ENCODE measurements at places on chromosomes 3 and 15.

DNA sequence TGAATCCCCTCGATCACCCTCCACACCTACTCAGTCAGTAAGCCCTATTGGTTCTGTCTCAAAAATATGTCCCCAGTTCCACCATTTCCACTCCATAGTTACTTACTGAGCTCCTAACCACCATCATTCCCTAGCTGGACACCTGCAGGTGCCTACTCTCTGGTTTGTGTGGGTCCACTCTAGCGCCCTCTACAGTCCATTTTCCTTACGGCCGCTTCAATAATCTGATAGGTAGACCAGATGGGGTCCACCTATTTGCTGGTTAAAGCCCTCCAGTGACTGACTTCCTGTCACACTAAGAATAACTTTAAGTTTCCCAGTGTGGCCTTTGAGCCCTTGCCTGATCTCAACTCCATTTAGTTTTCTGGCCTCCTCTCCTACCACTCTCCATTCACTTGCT is 5.0 kb downstream of the GXYLT2 start:
- no peak overlapping the region for H3K4me3 ChIP-seq
- no peaks in the 10 kb centered on the region for H3K36me3 ChIP-seq
- peaks cover 13% of the 10 kb centered on the region for H3K27me3 ChIP-seq
- DNase-seq: no peak
- H3K4me1 ChIP-seq: peaks cover 56% of the 10 kb centered on the region

- no peak overlapping the region for H3K27ac ChIP-seq
- H3K36me3 ChIP-seq: no peaks in the 10 kb centered on the region
- no peak for DNase-seq
Measured at GRCh38 chr15:51634591-51635198, 12.1 kb upstream of the DMXL2 start.

GRCh38 chr3:18082551-18083272 is 340.3 kb upstream of the TBC1D5 start:
- H3K27ac ChIP-seq: peak overlapping the region; percentile 67
- H3K4me3 ChIP-seq: no peak overlapping the region
- H3K4me1 ChIP-seq: peaks cover 63% of the 10 kb centered on the region
- peaks cover 2% of the 10 kb centered on the region for H3K36me3 ChIP-seq

DNA sequence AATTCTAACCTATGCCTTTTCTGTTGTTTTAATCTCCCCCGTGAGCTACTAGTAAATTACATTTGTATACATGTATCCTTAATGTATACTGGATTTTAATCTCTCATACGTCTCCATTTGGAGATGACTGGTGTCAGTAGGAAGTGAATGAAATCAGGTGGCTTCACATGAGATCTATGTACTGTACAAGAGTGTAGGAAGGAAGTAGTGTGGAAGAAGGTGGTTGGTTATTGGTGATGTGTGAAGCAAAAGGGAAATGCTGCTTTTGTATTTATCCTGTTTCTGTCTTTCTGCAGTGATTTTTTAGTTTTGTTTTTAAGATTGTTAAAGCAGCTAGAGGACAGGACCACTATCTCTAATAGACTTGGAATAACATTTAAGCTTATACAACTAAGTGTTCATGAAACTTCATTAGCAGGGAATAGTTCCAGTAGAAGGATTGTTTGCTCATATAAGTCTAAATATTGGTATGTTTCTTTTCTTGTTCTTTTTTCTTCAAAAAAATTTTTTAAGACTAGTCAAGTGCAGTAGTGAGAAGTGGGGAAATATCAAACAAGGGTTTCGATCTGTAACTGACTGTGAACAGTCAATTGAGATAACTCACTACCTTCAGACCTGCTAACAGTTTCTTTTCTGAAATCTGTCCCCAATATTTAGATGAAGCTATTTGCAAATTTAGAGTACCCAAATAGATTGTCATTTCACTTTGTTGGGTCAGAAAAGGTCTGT is 15.3 kb downstream of the SNX1 start:
- no peak for DNase-seq
- no peaks in the 10 kb centered on the region for H3K4me1 ChIP-seq
- H3K36me3 ChIP-seq: peaks cover 12% of the 10 kb centered on the region
- H3K27ac ChIP-seq: no peak overlapping the region

DNA sequence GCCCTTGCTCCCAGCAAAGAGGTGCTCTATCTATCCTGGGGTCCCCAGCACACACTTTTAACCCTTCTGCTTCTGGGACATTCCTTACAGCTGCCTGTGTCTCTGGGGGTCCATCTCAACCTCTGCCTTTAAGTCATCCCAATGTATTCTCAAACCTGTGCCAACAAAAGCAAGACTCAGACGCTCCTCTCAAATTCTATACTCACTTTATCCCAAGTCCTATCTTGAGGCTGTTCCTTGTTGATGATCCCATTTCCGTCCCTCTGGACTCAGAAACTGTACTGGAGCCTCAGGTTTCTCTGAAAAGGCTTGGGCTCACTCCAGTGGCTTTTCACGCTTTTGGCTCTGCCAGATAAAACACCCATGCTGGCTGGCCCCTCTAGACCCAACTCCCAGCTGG is 69.7 kb downstream of the XXYLT1 start:
- peaks cover 25% of the 10 kb centered on the region for H3K4me1 ChIP-seq
- no peak for DNase-seq
- H3K27ac ChIP-seq: no peak overlapping the region
- H3K27me3 ChIP-seq: no peaks in the 10 kb centered on the region

DNA sequence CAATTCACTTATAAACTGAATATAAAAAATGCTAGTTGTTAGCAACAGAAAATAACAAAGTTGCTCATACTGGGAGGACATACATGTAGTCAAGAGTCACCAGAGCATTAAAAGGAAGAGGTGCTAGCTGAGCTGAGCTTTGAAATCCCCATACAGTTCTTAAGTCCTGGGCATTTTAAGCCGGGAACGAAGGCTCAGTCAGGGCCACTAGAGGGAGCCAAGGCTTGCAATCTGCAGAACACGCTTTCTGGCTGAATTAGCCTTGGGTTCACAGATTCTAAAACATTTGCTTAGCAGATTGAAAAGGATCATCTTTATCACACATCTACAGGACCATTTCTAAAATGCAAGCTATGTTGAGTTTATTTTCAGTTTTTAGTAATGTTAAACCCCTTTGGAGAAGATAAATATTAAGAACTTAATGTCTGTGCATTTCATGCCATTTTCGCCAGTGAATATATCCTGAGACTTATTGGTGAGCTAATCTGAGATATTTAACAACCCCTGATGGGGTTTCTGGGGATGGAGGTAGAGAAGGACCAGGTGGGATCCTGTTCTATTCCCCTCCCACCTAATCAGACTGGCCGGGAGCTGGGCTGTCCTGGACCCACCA is 26.3 kb upstream of the MNS1 start:
- no peak overlapping the region for H3K4me3 ChIP-seq
- no peaks in the 10 kb centered on the region for H3K36me3 ChIP-seq
- H3K4me1 ChIP-seq: no peaks in the 10 kb centered on the region
- DNase-seq: peak; percentile 69
- no peak overlapping the region for H3K27ac ChIP-seq

GRCh38 chr3:182895513-182896112 is 84.7 kb downstream of the DCUN1D1 start:
- no peaks in the 10 kb centered on the region for H3K27me3 ChIP-seq
- H3K4me3 ChIP-seq: no peak overlapping the region
- no peaks in the 10 kb centered on the region for H3K4me1 ChIP-seq
- no peak for DNase-seq
- peaks cover 39% of the 10 kb centered on the region for H3K36me3 ChIP-seq
- H3K27ac ChIP-seq: no peak overlapping the region

GRCh38 chr3:187490366-187490765 is 122.2 kb downstream of the RTP4 start:
- peaks cover 2% of the 10 kb centered on the region for H3K27me3 ChIP-seq
- peak overlapping the region; percentile 84 for H3K27ac ChIP-seq
- H3K36me3 ChIP-seq: no peaks in the 10 kb centered on the region
- DNase-seq: no peak
- H3K4me3 ChIP-seq: no peak overlapping the region

DNA sequence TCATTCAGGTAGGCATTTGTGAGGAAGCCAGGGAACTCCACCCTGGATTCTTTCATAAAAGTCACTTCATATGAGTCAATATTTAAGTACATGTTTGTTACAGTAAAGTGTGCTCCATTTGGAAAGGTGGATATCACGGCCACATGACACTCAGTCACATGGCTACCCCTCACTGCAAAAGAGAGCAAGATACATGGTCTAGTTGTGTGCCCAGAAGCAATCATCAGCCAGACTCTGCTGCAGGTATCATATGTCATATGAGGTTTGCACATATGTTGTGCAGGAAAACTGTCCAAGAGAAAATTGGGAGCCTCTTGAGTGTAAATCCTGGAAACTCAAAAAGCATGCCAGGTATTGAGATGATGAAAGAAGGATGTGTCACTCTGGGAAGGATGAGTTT is 55.0 kb upstream of the NMNAT3 start:
- no peak for DNase-seq
- peaks cover 20% of the 10 kb centered on the region for H3K27me3 ChIP-seq
- no peak overlapping the region for H3K27ac ChIP-seq

GRCh38 chr15:75640483-75641178 is 607 bp upstream of the IMP3 start:
- H3K4me1 ChIP-seq: peaks cover 16% of the 10 kb centered on the region
- DNase-seq: no peak
- peaks cover 3% of the 10 kb centered on the region for H3K27me3 ChIP-seq
- H3K4me3 ChIP-seq: peak overlapping the region; percentile 87
- peak overlapping the region; percentile 89 for H3K27ac ChIP-seq

DNA sequence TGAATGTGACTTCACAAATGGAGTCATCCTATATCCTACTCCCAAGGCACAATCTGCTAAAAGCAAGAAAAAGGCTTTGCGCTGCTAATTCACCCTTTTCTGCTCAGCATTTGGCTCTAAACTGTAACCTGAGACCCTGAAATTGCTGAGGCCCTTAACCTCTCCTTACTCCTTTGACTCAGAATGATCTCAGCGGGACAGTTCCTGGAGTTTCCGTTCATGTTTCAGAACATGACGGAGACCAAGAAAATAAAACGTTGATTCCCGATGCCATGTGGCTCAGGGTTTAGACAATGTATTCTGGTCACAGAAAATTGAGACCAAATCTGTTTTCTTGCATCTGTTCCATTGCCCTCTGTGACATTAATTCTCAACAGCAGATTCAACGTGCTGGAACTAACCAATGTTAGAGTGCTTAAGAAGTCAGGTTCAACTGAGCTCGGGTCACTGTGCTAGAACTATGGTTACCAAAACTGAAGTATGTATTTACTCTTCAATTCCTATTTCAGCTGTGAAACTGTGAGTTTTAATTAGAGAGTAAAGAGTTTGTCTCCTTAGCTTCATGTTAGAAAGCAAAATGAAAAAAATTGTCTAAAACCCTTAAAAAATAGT is 45.4 kb upstream of the TMC3 start:
- no peak for DNase-seq
- H3K27me3 ChIP-seq: no peaks in the 10 kb centered on the region
- no peak overlapping the region for H3K4me3 ChIP-seq
- H3K36me3 ChIP-seq: no peaks in the 10 kb centered on the region
- peaks cover 16% of the 10 kb centered on the region for H3K4me1 ChIP-seq

DNA sequence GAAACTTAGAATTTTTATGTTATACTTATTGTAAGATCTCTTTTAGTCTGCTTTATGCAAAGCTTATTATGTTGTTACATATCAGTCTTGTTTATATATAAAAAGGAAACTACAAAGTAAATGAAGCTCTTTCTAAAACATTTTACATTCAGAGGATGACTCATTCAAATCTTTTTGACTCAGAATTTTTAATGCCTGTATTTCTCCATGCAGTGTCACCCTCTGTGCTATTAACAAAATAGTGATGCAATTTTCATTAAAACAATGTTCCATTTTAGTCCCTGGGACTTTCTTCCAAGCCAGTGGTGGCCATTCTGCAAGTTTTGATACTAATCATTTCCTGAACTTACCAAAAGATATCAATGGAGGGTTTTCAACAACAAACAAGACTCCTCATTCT is 216.1 kb downstream of the NAALADL2 start:
- no peaks in the 10 kb centered on the region for H3K27me3 ChIP-seq
- H3K36me3 ChIP-seq: no peaks in the 10 kb centered on the region
- no peak for DNase-seq
- H3K4me3 ChIP-seq: no peak overlapping the region

DNA sequence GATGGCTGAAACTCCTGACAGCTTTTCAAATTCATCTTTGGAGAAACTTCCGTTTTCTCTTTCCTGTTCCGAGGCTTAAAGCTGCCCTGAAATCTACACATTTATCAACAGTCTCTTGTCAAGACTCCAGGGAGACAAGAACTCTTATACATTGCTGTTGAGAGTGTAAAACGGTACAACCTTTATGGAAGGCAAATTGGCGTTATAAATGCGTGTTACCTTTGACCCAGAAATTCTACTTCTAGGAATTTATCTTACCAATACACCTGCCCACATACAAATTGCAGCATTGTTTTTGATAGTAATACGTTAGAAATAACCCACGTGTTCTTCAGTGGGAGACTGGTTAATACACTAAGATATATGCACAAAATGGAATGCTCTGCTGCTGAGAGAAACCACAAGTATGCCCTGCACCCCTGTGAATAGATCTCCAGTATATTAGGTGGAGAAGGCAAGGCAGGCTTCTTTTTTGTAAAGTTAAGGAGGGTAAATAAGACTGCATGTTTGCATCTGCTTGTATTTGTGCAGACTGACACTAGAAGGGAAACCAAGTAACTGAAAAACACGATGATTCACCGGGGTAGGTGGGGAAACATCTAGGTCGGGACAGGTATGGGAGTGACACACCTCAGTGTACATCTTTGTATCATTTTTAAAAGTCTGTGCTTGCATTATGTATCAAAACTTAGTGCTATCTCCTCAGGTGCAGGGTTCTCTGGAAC is 97.5 kb downstream of the IGF1R start:
- DNase-seq: no peak
- H3K36me3 ChIP-seq: no peaks in the 10 kb centered on the region
- no peak overlapping the region for H3K4me3 ChIP-seq
- H3K27me3 ChIP-seq: no peaks in the 10 kb centered on the region
- peaks cover 38% of the 10 kb centered on the region for H3K4me1 ChIP-seq
- peak overlapping the region; percentile 65 for H3K27ac ChIP-seq

GRCh38 chr3:102031834-102032233 is 182.5 kb downstream of the NFKBIZ start:
- DNase-seq: no peak
- H3K36me3 ChIP-seq: no peaks in the 10 kb centered on the region
- no peaks in the 10 kb centered on the region for H3K27me3 ChIP-seq
- H3K4me1 ChIP-seq: peaks cover 2% of the 10 kb centered on the region

DNA sequence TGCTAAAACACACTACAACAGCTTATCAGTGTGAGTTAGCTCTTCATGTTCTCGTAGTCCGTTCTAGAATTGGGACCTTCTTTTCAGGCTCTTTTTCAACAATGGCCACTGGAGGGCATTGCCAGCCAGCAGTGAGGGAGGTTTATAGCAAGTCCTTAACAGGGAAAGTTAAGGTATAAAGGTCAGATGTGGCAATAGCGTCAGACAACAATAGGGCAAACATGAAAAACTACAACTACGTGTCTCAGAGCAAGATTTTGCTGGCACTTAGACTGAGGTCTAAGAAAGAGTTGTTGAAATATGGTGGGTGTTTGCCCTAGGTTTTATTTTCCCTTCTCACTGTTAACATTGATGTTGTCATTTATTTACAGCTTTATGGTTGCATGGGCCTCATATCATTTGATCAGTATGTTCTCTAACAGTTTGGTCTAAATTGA is 161.4 kb downstream of the GMNC start:
- no peak for DNase-seq
- no peak overlapping the region for H3K27ac ChIP-seq
- H3K4me1 ChIP-seq: peaks cover 21% of the 10 kb centered on the region
- no peaks in the 10 kb centered on the region for H3K27me3 ChIP-seq
